ENCODE measurements at places on chromosomes 1 and 21. TPM values are rescaled to one million over a fixed set of nuclear protein-coding genes. Genes with fewer than 3 reads are reported as not detected.

GRCh38 chr1:5765997-5766913, 226.0 kb downstream of the NPHP4 start:
- no peak for DNase-seq

DNA sequence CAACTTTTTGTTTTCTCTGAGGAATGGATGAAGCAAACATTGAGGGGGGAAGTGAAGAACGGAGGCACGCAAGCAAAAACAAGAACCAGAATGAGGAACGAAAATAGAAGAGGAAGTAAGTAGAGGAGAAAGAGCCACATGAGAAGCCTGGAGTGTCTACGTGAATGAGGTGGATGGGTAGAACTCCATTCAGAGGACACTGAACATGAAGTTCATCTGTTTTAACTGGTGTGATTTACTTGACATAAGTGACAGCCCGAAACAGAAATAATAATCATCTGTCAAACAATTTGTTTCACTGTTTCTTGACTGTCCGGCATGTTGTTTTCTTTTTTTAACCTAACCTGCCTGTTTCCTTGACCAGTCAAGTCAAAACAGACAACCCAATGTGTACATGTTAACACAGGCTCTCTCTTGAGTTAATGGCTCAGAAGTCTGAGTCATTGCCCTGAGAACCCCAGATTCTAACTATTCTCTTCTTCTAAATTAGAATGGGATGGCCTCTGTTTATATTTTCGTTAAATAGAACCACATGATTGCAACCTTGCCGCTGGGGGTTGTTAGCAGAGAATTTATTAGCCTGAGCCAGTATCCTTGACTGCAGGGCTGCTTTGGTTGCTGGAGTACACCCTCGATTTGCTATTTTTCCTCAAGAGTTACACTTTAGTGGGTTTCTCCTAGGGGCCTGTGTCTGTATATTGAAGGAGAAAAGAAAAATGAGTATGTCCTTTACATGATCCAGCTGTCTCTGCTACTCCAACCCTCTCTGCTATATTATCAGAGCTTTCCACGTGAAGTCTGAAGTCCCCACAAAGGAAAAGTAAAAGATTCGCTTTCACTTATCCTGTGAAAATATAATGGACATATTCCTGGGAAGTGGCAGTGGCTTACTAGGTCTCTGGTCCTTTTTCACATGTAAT, 151.7 kb downstream of the ZC3H11B start:
- DNase-seq = no peak

The B4GALT2 gene
- 31.5 TPM for polyA plus RNA-seq

DNA sequence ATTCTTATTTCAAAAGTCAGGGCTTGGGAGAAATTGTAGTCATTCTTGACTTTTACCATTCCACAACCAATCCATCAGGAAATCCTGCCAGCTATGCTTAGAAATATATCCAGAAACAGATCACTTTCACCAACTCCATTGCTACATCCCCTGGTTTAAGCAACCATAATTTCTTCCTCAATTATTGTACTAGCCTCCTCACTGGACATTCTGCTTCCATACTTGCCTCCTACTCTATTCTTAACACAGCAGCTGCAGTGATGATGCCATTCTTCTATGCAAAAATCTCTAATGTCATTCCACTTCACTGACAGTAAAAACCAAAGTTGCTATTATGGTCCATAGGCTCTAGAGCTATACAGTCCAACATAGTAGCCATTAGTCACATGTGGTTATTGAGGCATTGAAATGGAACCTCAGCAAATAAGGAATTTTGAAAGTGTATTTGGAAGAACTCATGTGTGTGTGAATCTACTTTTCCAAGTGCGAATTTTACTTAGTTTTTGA, 110.7 kb upstream of the KIAA0040 start:
- DNase-seq = no peak

DNA sequence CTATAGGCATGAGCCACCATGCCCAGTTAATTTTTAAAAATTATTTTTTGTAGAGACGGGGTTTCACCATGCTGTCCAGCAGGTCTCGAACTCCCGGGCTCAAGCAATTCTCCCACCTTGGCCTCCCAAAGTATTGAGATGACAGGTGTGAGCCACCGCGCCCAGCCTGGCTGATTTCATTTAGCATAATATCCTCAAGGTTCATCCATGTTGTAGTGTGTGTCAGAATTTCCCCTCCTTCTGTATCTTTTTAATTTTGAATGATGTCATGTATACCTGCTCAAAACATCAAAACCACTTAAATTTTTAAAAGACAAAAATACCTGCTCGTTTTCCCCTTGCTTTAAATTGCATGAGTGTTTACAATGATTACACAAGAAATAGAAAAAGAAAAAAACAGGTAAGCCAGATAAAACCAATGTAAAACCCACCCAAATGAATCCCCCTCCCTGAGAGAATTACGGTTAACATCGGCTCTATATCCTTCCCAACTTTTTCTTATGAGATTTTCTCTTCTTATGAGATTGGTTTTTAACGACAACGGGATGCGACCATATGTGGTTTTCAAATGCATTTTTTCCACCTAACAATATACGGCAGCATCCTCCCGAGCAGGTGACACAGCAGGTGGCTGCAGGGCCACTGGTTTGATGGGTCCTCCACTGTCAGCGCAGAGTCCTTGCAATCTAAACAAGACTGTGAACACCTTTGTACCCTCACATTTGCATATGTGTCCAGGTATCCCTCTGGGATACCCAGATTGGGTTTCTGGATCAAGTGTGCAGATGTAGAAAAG, 22.1 kb downstream of the IFFO2 start:
- DNase-seq = no peak

GRCh38 chr1:196651637-196652215, at the start of gene CFH:
TSS of gene CFH (plus strand) at chr1:196652043. CDS start at chr1:196652118, 75 bp downstream.
- DNase-seq = no peak

- peak; percentile 22 for DNase-seq
Measured at GRCh38 chr1:30600258-30600657, 123.1 kb downstream of the MATN1 start.

The GIPC2 gene
- 7.9 TPM for polyA plus RNA-seq

GRCh38 chr1:7478142-7478790, 292.8 kb upstream of the VAMP3 start:
- DNase-seq = no peak

- no peak for DNase-seq
Measured at GRCh38 chr1:22350924-22351767, 100.5 kb upstream of the ZBTB40 start.

- no peak for DNase-seq
Measured at GRCh38 chr1:29577512-29577911, 341.2 kb downstream of the PTPRU start.

The NKAIN1 gene
- polyA plus RNA-seq = not detected

DNA sequence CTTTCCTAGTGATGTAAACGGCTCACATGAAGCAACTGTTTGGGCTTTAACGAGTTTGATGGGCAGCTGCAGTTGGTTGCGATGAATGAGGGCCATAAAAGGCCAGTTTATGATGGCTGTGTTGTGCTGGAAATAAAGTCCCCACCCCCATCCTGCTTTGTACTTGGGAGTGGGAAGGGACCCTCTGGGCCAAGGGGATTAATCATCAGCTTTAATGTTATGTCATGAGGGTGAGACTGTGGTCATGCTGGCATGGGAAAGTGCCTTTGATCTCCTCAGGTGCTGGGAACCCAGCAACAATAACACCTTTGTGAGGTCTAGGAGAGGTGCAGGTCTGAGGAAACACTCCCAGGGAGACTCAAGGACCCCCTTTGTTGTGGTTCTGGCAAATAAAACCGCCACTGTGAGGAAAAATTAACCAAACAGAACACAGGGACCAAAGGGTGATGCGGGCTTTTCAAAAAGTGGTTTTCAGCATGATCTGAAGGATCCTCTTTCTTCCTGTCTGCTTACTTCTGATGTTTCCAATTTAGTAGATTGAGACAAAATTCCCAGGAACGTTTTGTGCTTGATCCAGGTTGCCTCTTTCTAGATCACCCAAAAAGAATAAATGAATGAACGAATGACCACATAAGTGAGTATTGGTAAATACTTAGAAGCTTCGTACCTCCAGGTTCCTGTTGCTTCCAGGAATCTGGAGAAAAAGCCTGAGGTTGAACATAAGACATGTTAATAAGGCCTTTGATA, 257.8 kb upstream of the HOOK1 start:
- DNase-seq = no peak

The IL23R gene
- not detected for polyA plus RNA-seq

- DNase-seq = no peak
Measured at GRCh38 chr1:220884981-220885918, 6.0 kb downstream of the HLX start.

- no peak for DNase-seq
Measured at GRCh38 chr1:205581321-205581980, 50.4 kb downstream of the ELK4 start.

The RUNX3 gene
- 0.92 TPM for polyA plus RNA-seq

DNA sequence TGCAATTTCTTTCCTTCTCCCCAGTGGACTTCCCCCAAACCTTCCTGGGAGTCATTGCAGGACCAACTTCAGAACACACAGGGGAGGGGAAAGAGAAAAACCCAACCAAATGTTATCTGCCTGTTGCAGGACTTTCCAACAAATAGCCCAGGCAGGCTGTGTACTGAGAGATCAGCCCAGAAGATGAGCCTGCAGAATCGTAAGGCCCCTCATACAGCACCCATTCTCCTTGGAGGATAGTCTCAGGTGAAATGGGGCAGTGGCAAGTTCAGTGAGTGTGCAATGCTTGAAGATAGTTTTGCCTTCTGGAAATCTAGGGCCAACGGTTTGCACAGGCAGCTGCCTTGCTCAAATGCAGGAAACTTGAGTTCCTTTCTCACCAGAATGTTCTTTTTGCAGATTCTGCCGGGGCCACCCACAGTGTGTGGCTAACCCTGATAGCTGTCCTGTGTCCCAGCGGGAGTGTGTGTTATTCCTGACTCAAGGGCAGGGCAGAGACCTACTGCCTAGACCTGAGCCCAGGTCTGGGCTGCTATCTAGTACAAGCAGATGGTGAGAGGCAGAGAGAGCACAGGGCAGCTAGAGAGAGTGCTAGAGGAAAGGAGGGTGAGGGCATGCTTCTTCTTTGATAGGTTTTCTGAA, 48.8 kb downstream of the GADD45A start:
- DNase-seq = peak; percentile 78

DNA sequence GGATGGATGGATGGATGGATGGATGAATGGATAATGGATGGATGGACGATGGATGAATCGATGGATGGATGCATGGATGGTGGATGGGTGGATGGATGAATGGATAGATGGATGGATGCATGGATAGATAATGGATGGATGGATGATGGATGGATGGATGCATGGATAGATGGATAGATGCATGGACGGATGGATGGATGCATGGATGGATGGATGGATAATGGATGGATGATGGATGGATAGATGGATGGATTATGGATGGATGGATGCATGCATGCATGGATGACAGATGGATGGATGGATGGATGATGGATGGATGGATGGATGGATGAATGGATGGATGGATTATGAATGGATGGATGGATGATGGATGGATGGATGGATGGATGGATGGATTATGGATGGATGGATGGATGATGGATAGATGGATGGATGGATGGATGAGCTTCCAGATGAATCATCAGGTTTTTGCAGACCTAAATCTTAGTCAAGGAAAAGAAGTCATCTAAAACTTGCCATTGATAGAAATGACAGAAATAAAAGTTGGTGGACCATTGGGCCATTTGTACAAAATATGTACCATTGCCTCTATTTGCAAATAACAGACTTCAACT, 175.4 kb upstream of the KLHDC7A start:
- no peak for DNase-seq

- no peak for DNase-seq
Measured at GRCh38 chr21:33973268-33973667, 57.7 kb upstream of the ATP5PO start.

The PHLDA3 gene
- 0.36 TPM for polyA plus RNA-seq

DNA sequence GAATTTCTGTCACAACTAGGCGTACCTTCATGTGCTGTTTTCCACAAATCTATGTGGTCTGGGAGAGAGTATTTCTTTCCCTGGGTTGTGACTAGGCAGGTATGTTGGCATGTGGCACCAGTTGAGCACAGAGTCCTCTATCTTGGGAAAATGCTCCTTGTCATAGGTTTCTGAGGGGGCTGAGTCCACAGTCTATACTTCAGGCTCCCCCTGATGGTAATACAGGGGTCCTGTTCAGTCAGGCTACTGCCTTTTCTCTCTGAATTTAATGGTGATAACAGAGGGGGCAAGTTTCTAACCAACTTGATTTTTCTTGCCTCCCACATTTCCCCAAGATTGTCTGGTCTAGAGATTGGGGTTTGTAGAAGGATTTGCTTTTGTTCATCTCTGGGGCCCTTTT, 35.8 kb downstream of the VANGL1 start:
- no peak for DNase-seq

The NUP210L gene
- not detected for polyA plus RNA-seq

- no peak for DNase-seq
Measured at GRCh38 chr1:71940261-71940660, 342.1 kb downstream of the NEGR1 start.

- no peak for DNase-seq
Measured at GRCh38 chr21:42467140-42467983, 28.7 kb downstream of the RSPH1 start.

GRCh38 chr1:46522184-46522968, 29.1 kb downstream of the KNCN start:
- peak; percentile 52 for DNase-seq

DNA sequence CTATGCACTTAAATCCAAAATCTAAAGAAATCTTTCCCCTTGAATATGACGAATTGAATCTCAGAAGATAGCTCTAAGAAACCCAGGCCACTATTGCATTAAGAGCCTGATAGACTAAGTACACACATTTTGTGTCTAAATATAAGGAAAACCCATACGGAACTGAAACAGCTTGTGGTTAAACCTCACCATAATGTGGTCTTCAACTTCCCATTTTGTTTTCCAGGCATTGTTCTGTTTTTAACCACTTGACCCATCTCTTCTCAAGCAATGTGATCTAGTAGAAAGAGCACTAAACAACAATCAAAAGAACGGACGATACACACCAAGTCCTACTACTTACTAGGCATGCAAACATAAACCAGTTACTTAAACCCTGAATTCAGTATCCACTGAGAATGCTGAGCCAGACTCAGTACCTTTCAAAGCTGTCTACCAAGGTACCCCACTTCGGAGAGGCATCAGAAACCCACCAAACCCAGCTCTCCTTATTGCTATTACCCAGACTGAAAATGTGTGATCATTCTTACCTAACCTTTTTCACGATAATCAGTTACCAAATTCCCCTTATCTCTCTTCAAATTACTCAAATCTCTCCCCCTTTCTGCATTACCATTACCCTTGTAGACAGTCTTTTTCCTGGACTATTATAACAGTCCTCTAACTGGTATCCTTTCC, 12.8 kb downstream of the OTUD7B start:
- DNase-seq = no peak

The SH2D1B gene
- 0.17 TPM for polyA plus RNA-seq

The KLHL20 gene
- polyA plus RNA-seq = 8.0 TPM

Measured in liver (tissue), 10 donors.